ENCODE measurements at places on chromosomes 12 and 14.

DNA sequence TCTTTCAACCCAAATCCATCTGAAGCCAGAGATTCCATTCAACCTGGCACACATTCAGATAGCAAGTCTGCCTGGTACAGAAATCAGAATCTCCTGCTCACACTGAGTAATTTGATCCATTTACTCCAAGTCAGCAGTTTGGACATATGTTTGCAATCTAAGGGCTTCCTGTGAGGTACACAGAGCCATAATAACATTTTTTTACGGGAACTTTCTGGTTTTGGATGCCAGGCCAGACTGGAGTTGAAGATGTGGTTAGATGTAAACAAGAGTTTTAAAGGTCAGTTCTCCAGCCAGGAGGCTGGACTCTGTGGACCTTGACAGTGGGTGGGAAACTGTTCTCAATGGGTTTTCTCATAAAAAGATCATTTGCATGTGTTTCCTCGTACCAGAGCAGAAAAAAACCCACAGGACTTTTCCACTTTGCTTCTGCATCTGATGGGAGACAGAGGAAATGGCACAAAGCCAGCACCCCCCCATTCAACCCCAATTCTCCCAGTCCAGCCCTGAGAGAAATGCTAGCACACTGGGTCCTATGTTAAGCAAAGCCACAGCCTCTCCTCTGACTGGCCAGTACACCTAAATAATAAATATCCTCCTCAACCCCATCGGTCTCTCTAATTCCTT lies 17.7 kb upstream of the TSPAN11 start:
- no peak for DNase-seq

GRCh38 chr12:34603382-34604035 lies 581.2 kb downstream of the ALG10 start:
- DNase-seq, result no peak

DNA sequence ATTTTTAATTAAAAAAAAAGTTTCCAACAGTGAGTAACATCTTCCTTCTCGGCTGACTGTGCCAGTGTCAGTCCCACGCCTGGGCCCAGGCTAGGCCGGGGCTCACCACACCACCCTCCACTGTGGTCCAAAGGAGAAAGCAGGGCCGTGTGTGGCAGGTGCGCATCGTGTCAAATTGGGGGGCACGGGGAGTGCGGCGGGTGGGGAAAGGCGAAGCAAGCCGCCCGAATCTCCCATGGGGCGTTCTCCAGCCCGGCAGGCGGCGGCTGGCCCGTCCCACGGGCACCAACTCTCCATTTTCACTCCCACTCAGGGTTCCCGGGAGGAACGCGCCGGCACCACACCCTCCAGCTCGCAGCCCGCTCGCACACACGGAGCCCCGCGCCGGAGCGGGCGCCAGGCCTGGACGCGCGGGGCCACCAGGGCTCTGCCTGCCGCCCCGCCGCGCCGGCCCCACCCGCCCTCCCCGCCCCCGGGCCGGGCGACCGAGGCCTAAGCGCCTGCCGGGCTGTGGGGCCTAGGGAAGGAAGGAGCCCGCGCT lies 604 bp downstream of the EEA1 start:
- no peak for DNase-seq

- no peak for DNase-seq
These were observed 164.9 kb downstream of the CEP128 start for GRCh38 chr14:80776657-80777056.

DNA sequence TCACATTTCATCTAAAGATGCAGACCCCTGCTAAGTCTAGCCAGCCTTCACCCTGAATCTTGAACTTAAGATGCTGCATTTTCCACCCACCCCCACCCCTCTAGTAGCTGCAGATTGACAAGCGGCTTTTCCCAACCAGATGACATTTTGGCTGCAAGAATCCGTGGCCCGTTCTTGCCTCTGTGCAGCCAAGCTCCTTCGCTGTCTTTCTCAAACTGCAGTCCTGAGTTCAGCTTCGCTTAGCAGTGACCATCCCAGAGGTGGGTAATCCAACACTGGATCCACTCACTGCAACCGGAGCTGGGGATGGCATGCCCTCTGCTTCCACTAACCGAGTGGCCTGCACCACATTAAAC lies 765 bp upstream of the NFYB start:
- DNase-seq, result no peak

DNA sequence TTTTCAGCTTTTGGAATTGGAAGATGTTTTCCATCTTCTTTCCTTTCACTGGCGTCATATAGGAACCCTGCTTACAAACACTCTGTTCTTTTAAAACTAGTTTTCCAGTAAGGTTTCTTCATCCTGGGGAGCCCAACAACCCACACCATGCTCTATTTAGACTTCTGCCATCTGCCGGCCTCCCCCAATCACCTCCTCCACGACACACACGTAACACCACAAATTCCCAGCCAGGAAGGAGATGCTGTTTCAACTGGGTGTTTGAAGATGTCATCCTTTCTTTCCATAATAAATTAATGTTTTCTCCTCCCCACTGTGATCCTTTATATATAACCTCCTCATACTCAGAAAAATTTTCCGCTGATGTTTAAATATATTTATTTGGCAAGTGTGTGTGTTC lies 231.4 kb upstream of the DDHD1 start:
- no peak for DNase-seq

DNA sequence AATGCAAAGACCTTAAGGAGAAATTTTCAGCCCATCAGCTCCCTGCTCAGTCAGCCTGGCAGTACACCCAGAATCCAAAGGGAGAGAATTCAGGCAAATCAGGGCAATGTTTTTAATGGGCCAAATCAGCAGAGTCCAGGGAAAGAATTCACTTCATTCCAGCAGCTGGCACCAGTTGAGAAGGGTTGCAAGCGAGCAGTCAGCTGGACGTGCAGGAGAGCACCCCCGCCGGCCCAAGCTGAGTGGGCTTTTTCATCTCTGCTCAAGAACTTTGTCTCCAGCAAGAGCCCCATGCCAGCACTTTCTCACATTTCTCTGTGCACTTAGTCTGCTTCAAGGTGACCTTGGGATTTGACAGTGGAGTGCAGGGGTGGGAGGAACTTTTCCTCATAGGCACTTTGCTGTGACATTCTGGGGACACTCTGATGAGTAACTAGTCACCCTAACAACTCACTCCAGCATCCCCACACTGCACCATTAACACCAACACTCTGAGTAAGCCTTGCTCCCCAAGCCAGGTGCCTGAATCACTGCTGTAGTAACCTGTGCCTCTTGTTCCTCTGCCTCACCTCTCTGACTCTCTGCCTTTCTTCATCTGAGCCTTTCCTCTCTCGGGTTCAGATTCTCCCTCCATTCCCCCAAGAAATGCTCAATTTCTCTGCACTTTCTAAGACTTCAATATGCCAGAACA lies 2.2 kb downstream of the ENDOU start:
- DNase-seq, result no peak

GRCh38 chr14:75609116-75609515 lies 30.7 kb downstream of the FLVCR2 start:
- no peak for DNase-seq

DNA sequence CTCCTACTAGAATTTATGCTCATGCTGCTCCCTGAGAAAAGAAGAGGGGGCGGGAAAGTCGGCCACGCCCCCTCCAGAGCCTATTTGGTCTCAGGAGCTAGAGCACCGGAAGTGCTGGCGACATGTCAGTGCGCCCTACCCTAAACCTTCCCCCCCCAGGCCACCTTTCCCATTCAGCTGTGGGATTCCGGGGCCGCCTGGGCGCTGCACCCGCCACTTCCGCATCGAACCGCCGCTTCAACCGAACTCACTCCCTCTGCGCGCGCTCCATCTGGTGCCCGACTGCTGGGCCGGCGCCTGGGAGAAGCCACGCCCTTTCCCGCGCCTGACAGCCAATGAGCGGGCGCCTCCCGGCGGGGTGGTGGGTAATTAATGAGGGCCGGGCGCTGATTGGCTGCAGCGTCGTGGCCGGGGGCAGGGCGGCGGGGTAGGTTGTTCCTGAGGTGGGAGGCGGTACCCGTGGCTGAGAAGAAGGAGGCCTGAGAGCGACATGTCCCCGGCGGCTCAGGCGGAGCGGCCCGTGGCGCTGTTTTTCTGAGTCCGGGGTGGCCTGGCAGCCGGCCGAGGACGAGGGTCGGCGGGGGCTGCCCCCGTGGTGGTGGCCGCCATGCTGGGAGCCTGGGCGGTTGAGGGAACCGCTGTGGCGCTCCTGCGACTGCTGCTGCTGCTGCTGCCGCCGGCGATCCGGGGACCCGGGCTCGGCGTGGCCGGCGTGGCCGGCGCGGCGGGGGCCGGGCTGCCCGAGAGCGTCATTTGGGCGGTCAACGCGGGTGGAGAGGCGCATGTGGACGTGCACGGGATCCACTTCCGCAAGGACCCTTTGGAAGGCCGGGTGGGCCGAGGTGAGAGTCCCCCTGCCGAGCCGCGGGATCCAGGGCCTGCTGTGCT lies at the start of gene MLEC:
Gene MLEC (plus strand): TSS at position 460 of the 888 bp plus-strand sequence. CDS start 148 bp downstream, at position 608.
- DNase-seq, result peak; percentile 100

GRCh38 chr12:32889011-32889760 lies 7.4 kb downstream of the PKP2 start:
- DNase-seq, result no peak

GRCh38 chr14:99169776-99170356 lies 102.1 kb downstream of the BCL11B start:
- no peak for DNase-seq

DNA sequence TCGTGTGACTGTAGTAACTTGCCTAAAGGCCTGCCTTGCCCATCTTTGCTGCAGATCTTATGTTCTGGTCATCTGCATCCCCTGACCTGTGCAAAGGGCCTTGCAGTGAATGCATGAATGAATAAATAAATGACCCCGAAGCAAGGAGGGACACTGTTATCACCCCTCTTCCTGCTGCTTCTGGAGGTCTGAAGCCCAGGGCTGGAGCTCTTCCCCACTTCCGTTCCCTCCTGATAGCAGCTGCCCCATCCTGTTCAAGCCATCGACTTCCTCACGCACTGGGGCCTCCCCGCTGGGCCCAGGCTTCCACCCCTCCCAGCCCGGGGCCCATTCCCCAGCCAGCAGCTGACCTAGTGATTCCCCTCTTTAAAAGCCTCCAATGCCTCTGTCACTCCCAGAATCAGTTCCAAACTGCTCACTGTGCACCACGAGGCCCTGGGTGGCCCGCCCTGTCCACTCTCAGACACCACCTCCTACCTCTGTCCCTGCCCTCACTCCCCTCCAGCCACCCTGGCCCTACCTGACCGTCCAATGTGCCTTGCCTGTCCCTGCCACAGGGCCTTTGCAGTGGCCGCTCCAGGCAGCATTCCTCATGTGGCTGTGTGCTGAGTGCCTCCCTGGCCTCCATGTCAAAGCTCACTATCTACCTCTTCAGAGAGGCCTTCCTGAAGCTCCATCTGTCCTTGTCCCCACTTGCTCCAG lies 78.6 kb downstream of the SCARB1 start:
- no peak for DNase-seq

- no peak for DNase-seq
These were observed 173.0 kb upstream of the PRMT8 start for GRCh38 chr12:3317841-3318501.

DNA sequence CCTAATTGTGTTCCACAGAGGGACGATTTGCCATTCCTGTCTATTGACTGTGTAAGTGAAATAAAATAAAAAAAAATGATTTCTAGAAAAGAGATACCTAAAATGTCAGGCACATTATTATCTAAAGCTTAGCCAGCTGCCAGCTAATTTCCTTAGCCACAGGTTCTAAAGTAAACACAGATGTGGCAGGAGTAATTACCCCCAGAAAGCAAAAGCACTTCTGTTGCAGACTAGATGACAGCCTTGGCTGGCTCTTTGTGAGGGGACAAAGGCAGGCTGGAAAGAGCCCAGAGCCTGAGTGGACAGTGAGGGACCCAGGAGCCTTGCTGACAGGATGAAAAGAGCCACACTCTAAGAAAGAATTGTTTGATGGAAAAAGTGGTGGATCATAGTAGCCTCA lies 418.1 kb downstream of the LRIG3 start:
- peak; percentile 46 for DNase-seq

DNA sequence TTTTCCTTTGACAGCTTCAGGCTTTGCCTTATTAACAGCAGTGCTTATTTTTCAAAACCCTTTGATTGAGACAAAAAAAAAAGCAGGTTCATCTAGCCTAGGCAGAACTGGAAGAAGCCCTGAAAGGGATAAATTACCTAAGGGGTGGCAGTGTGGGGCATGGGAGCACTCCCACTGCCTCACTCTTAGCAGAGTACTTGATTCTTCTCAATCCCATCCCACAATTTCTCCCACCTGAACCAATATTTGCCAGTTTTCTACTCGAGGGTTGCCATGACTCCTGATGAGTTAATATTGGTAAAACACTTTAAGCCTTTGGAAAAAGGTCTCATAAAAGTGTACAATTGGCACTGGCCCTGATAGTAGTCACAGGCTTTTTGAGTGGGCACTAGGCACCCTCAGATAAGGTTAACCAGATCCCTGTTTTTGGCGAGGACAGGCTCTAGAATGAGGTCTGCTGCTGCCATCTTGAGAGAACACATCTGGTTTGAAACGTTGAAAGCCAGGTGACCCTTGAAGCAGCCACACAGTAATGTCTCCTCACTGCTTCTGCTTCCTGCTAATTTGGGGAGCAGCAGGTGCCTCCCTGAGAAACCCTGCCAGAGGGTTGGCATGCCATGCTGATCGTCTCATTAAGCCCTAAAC lies 320.0 kb downstream of the RAD51B start:
- DNase-seq, result no peak

DNA sequence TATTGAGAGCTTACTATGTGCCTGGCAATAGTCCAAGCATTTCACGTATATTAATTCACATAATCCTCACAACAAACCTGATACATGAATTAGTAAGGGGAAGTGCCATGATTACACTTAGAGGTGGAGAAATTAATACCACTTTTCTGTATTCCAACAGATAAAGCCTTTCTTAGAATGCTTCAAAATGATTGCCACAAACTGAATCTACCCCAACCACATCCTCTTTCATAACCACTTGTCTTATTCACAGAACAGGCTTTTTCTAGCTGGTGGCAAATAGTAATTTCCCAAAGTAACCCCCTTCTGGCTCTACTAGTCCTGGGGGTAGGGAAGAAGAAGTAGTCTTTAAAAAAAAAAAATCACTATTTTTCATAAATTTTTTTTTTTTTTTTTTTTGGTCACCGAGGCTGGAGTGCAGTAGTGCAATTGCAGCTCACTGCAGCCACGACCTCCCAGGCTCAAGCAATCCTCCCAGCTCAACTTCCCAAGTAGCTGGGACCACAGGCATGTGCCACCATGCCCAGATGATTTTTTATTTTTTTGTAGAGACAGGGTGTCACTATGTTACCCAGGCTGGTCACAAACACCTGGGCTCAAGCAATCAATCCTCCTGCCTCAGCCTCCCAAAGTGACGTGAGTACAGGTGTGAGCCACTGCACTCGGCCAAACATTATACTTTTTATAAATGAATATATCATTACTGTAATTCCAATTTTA lies 59.0 kb upstream of the ARID2 start:
- no peak for DNase-seq
